Natural killer cell treated with Interleukin-12 subunit alpha and Interleukin-12 subunit beta and Interleukin-15 and Interleukin-18, amount 100 ng/mL, for 72 hours (primary cell): ENCODE measurements at places on chromosomes 6 and 20. TPM values are rescaled to one million over a fixed set of nuclear protein-coding genes. Genes with fewer than 3 reads are reported as not detected.
A peak's percentile ranks its signal among the peaks of the same experiment; 100 is the strongest.

The ERMARD gene
- total RNA-seq, result 39.8 TPM

- no peak overlapping the region for H3K4me3 ChIP-seq
- no peaks in the 10 kb centered on the region for H3K4me1 ChIP-seq
- no peaks in the 10 kb centered on the region for H3K36me3 ChIP-seq
- H3K27me3 ChIP-seq, result peaks cover 14% of the 10 kb centered on the region
Measured at GRCh38 chr6:40856271-40856670, 182.8 kb downstream of the UNC5CL start.

- H3K27ac ChIP-seq, result no peak overlapping the region
- no peaks in the 10 kb centered on the region for H3K36me3 ChIP-seq
- no peaks in the 10 kb centered on the region for H3K4me1 ChIP-seq
- peaks cover 15% of the 10 kb centered on the region for H3K27me3 ChIP-seq
- DNase-seq, result no peak
Measured at GRCh38 chr20:19913927-19914614, 103.1 kb upstream of the NAA20 start.

DNA sequence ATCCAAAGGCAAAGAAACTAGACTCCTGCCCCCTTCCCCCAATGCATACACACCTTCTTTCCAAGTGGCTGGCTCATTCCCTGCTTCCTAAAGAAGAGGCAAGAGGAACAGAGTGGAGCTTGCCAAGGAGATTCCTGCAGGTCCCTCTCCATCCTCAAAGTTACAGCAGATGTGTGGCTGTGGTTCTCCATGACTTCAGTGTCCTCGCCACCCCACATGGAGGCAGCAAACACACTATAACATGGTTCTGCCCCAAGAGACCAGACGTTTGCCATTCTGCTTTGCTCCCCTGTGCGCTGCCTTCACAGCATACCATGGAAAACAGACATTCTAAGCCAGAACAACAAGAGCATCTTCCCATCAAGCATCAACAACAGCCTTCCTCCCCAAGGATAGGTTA, 84.4 kb downstream of the BACH2 start:
- no peak overlapping the region for H3K4me3 ChIP-seq
- no peaks in the 10 kb centered on the region for H3K27me3 ChIP-seq
- DNase-seq, result no peak
- H3K36me3 ChIP-seq, result no peaks in the 10 kb centered on the region
- H3K4me1 ChIP-seq, result peaks cover 9% of the 10 kb centered on the region

DNA sequence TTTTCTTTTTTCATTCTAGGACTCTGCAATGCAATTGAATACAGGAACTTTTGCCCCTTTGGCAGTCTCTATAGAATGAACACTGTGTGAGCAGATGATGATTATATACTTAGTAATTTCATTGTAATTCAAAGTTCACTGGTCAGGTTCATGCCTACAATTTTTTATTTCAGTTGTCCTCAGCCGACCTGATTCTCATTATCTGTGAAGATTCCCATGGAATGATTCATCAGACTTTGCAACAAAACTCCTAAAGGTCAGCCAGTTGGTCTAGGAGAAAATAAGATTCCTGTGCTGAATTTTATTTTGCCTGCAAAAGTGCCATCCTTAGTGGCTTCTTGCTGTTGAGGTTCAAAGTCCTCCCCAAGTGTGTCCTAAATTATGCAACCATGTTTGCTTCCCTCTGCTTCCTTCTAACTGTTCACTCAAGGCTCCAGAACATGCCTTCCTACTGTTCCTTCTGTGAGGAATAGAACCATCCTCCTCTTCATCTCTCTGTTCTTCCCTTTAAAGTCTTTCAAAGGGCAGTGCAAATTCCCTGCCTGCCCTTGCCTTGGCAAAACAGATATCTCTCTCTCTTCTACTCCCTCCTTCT, 194.2 kb upstream of the CNR1 start:
- H3K36me3 ChIP-seq, result peaks cover 1% of the 10 kb centered on the region
- H3K4me1 ChIP-seq, result no peaks in the 10 kb centered on the region
- DNase-seq, result no peak
- no peak overlapping the region for H3K4me3 ChIP-seq
- peaks cover 5% of the 10 kb centered on the region for H3K27me3 ChIP-seq
- H3K27ac ChIP-seq, result no peak overlapping the region

The SYNGAP1 gene
- 17.7 TPM for total RNA-seq

The THEMIS gene
- total RNA-seq, result 44.2 TPM

DNA sequence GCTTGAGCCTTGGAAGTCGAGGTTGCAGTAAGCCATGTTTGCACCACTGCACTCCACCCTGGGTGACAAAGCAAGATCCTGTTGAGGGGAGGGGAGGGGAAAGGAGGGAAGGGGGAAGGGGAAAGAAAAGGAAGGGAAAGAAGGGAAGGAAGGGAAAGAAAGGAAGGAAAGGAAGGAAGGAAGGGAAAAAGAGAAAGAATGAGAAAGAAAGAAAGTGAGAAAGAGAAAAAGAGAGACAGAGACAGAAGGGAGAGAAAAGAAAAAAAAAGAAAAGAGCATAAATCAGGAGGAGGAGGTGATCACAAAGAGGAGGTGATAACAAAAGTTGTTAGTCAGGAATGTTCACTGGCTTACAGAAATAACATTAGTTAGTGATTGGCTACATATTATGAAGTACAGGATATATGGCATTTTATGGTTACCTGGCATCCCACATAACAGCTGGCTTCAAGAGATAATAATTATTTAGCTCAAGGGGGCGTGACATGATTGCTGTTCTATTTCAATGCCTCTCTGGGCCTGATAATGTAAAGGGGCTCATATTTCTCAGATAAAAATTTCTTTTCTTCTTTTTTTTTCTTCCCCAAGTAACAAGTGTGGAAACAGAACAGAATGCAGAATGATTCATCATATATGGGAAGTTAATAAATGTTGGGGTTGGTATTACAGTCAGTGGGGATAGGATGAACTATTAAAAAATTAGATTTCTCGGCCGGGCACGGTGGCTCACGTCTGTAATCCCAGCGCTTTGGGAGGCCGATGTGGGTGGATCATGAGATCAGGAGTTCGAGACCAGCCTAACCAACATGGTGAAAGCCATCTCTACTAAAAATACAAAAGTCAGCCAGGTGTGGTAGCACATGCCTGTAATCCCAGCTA, 27.1 kb downstream of the SAMHD1 start:
- H3K27ac ChIP-seq, result peak overlapping the region; percentile 43
- no peak for DNase-seq
- no peak overlapping the region for H3K4me3 ChIP-seq
- peaks cover 11% of the 10 kb centered on the region for H3K4me1 ChIP-seq
- H3K36me3 ChIP-seq, result peaks cover 15% of the 10 kb centered on the region
- H3K27me3 ChIP-seq, result no peaks in the 10 kb centered on the region

The CRISP1 gene
- not detected for total RNA-seq

The FRK gene
- total RNA-seq, result not detected
